T-cell (primary cell): ENCODE measurements at places on chromosomes 11 and 22.
A peak's percentile ranks its signal among the peaks of the same experiment; 100 is the strongest.

GRCh38 chr11:33920838-33921613, 29.1 kb upstream of the LMO2 start:
- peaks cover 16% of the 10 kb centered on the region for H3K27me3 ChIP-seq
- DNase-seq, result no peak
- no peak overlapping the region for H3K4me3 ChIP-seq
- H3K36me3 ChIP-seq, result no peaks in the 10 kb centered on the region
- no peak overlapping the region for H3K27ac ChIP-seq

GRCh38 chr11:1532014-1532586, 40.0 kb downstream of the DUSP8 start:
- H3K27ac ChIP-seq, result no peak overlapping the region
- H3K4me1 ChIP-seq, result peaks cover 84% of the 10 kb centered on the region
- H3K27me3 ChIP-seq, result no peaks in the 10 kb centered on the region
- peaks cover 15% of the 10 kb centered on the region for H3K36me3 ChIP-seq
- DNase-seq, result no peak

DNA sequence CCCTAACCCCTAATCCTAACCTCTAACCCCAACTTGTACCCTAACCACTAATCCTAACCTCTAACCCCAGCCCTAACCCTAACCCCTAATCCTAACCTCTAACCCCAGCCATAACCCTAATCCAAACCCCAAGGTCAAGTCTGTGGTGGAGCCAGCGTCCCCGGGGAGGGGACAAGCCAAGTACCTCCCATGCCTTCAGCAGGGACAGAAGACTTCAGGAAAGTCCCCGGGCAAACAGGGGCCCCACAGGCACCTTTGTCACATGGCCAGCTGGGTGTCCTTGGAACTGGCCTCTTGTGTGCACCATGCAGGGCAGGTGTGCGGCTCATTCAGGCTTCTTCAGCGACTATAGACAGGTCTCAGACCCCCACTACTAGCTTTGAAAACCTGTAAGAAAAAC, 555.8 kb downstream of the BRD1 start:
- H3K27ac ChIP-seq, result no peak overlapping the region
- no peaks in the 10 kb centered on the region for H3K4me1 ChIP-seq
- no peaks in the 10 kb centered on the region for H3K27me3 ChIP-seq
- no peak overlapping the region for H3K4me3 ChIP-seq
- no peaks in the 10 kb centered on the region for H3K36me3 ChIP-seq
- DNase-seq, result no peak

DNA sequence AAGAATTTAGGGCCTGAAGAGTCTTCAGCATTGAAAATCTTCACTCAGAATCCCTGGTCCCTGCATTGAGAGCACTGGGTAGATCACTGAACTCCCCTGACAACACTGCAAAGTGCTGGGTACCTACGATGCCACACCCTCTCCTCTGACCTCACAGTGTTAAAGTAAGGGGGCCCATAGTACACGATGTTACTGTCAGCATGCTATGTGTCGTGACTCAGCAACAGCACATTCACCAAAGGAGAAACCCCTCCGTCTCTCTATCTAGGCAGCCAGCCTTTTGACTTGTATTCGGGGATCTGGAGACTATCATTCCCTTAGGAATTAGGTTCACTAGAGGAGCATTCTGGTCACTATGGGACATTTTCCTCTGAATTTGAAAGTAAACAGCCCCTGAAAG, 67.4 kb upstream of the PITPNB start:
- H3K27me3 ChIP-seq, result no peaks in the 10 kb centered on the region
- no peak overlapping the region for H3K27ac ChIP-seq
- peaks cover 6% of the 10 kb centered on the region for H3K4me1 ChIP-seq

DNA sequence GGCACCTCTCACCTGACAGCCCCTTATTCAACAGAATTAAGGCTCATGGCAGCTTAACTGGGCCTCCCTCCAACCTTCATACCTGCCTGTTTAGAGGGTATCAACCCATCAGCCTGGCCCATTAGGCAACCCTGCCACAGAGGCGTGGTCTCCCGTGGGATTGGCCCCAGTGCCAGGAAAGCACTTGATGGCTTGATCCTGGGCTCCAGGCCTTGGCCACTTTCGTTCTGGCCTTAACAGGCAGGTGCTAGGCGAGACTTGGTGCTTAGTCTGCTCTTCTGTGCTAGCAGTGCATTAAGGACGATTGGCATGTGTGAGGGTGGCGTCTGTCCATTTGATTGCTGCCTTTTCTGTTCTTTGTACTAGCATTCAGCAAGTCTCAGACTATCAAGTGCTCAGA, 75.2 kb downstream of the CABIN1 start:
- DNase-seq, result no peak
- peaks cover 89% of the 10 kb centered on the region for H3K36me3 ChIP-seq
- no peaks in the 10 kb centered on the region for H3K4me1 ChIP-seq
- H3K4me3 ChIP-seq, result no peak overlapping the region
- H3K27me3 ChIP-seq, result no peaks in the 10 kb centered on the region
- H3K27ac ChIP-seq, result no peak overlapping the region

DNA sequence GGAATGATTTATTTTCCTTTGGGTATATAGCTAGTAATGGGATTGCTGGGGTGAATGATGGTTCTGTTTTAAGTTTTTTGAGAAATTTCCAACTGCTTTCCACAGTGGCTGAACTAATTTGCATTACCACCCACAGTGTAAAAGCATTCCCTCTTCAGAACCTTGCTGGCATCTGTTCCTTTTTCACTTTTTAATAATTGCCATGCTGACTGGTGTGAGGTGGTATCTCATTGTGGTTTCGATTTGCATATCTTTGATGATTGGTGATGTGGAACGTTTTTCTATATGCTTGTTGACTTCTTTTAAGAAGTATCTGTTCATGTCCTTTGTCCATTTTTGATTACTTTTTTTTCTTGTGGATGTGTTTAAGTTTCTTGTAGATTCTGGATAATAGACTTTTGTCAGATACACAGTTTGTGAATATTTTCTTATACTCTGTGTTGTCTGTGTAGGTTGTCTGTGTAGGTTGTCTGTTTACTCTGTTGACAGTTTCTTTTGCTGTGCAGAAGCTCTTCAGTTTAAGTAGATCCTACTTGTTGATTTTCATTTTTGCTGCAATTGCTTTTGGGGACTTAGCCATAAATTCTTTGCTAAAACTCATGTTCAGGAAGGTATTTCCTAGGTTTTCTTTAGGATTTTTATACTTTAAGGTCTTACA, 291.8 kb upstream of the DDI1 start:
- no peaks in the 10 kb centered on the region for H3K27me3 ChIP-seq
- H3K27ac ChIP-seq, result no peak overlapping the region
- DNase-seq, result no peak
- H3K4me3 ChIP-seq, result no peak overlapping the region
- H3K4me1 ChIP-seq, result no peaks in the 10 kb centered on the region

- H3K4me1 ChIP-seq, result no peaks in the 10 kb centered on the region
- H3K27ac ChIP-seq, result no peak overlapping the region
- H3K4me3 ChIP-seq, result no peak overlapping the region
- DNase-seq, result no peak
Measured at GRCh38 chr22:19933341-19934241, 8.0 kb upstream of the COMT start.

DNA sequence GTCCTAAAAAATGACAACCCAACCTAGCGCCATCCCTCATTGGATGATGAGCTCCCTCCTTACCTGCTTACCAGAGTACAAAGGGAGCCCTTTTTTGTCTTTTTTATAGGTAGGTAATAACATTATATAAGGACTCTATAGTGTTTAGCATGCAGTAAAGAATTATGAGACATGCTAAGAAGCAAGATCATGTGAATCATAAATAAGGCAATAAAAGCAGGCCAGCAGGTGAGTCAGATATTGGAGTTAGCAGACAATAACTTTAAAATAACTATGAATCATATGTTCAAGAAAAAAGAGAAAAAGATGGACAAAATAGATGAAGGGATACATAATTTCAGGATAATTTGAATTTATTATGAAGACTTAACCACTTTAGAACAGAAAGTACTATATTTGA, 81.5 kb downstream of the GRK3 start:
- H3K4me1 ChIP-seq, result no peaks in the 10 kb centered on the region
- no peaks in the 10 kb centered on the region for H3K36me3 ChIP-seq
- no peaks in the 10 kb centered on the region for H3K27me3 ChIP-seq
- DNase-seq, result no peak
- no peak overlapping the region for H3K27ac ChIP-seq
- no peak overlapping the region for H3K4me3 ChIP-seq

DNA sequence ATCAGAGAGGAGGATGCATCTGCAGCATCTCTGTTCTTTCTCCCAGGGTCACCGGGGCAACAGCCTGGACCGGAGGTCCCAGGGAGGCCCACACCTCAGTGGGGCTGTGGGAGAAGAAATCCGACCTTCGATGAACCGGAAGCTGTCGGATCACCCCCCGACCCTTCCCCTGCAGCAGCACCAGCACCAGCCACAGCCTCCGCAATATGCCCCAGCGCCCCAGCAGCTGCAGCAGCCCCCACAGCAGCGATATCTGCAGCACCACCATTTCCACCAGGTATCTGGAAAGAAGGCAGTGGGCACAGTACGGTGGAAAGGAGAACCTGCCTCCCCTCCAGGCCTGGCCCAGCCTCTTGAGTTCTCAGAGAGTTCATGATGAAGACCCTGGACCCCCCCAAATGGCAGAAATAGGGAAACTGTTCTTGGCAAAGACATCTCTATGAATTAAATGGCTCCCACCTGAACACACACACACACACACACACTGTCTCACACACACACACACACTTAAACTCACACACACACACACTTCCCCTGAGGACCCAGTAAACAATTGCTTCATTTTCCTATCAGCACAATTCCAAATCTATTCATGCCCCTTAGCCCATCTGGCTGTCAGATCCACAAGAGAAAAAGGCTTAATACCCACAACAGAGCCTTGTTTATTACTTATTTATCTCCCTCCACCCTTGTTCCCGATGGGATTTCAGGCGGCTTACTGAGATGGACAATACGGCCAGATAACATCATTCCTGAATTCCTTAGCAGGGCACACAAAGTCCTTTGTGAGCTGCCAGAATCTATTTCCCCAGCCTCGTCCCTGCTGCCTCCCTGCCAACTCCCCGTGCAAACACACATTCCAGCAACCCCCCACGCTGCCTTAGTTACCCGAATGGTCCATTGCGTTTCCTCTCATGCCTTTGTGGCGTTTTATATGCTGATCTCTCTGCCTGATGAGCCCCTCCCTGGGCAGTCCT, 8.1 kb downstream of the TMA7B start:
- no peak for DNase-seq
- H3K27me3 ChIP-seq, result no peaks in the 10 kb centered on the region
- H3K36me3 ChIP-seq, result peaks cover 99% of the 10 kb centered on the region
- no peak overlapping the region for H3K4me3 ChIP-seq
- no peak overlapping the region for H3K27ac ChIP-seq

- no peaks in the 10 kb centered on the region for H3K4me1 ChIP-seq
- H3K27ac ChIP-seq, result no peak overlapping the region
- DNase-seq, result no peak
Measured at GRCh38 chr11:6505577-6506240, 8.6 kb downstream of the DNHD1 start.

GRCh38 chr11:38046571-38047135, 1448.6 kb upstream of the RAG2 start:
- H3K27me3 ChIP-seq, result no peaks in the 10 kb centered on the region
- no peaks in the 10 kb centered on the region for H3K36me3 ChIP-seq
- no peak overlapping the region for H3K4me3 ChIP-seq
- H3K4me1 ChIP-seq, result no peaks in the 10 kb centered on the region
- DNase-seq, result no peak
- H3K27ac ChIP-seq, result no peak overlapping the region

GRCh38 chr11:45921561-45922424, 663 bp upstream of the LARGE2 start:
- peaks cover 3% of the 10 kb centered on the region for H3K27me3 ChIP-seq
- H3K36me3 ChIP-seq, result no peaks in the 10 kb centered on the region
- no peak for DNase-seq
- peak overlapping the region; percentile 49 for H3K4me3 ChIP-seq

- no peak overlapping the region for H3K27ac ChIP-seq
- no peaks in the 10 kb centered on the region for H3K27me3 ChIP-seq
- no peak for DNase-seq
- no peaks in the 10 kb centered on the region for H3K4me1 ChIP-seq
Measured at GRCh38 chr11:100003985-100004384, 683.1 kb upstream of the ARHGAP42 start.

DNA sequence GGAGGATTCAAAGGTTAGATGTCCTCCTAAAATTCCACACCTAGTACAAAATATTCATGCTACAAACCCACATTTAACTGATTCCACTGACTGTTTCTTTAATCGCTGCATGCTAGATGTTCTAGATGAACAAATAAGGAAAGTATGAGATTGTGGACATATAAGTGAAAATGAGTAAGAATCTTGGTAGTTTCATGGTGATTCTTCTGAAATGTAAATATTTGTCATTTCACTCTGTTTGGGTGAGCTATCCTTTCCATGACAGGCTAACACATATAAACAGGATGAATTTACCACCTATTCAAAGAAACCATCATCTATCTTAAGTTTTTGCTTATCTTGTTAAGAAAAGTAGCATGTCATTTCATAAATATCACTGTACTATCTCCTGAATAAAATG, 14.8 kb downstream of the OR5B3 start:
- no peak overlapping the region for H3K4me3 ChIP-seq

DNA sequence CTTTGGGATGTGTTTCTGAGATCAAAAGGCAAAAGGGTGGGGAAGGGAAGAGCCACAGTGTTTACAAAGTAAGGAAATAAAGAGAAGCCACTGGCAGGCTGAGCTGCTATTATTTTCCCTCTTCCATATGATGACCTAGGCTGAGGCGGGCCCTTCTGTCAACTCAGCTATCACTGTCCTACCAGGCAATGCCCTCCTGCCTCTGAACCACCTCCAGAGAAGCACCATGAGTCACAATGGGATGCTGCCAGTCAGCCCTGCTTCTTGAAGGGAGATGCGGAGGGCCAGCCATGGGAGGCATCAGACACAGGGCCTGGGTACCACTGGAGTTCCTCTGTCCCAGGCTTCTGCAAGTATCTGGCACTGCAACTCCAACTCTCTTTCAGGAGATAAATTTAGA, 107.9 kb upstream of the BID start:
- no peak overlapping the region for H3K27ac ChIP-seq
- no peaks in the 10 kb centered on the region for H3K27me3 ChIP-seq
- DNase-seq, result no peak
- no peaks in the 10 kb centered on the region for H3K4me1 ChIP-seq
- H3K36me3 ChIP-seq, result peaks cover 31% of the 10 kb centered on the region

- H3K36me3 ChIP-seq, result no peaks in the 10 kb centered on the region
- H3K4me3 ChIP-seq, result no peak overlapping the region
- H3K27me3 ChIP-seq, result peaks cover 16% of the 10 kb centered on the region
- H3K27ac ChIP-seq, result no peak overlapping the region
- DNase-seq, result no peak
- H3K4me1 ChIP-seq, result no peaks in the 10 kb centered on the region
Measured at GRCh38 chr11:122599434-122599833, 56.1 kb upstream of the UBASH3B start.

DNA sequence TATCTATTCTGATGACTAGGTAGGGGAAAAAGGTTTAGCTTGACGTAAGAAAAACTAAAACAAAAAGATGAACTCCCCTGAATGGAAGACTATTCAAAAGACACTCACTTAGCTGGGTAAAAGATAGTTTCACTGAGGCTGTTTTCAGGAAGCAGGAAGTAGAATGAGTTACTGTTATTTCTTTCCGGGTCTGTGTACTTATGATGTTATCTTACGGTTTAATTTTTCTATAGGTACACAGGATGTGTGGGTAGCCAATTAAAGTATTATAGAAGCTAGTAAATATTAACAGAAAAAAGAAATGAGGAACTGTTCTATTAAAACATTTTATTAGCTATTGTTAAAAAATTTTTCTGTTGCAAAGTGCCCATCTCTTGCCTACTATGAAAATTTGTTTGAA, 45.8 kb upstream of the MMP7 start:
- H3K4me3 ChIP-seq, result no peak overlapping the region
- no peaks in the 10 kb centered on the region for H3K36me3 ChIP-seq
- no peak for DNase-seq
- no peaks in the 10 kb centered on the region for H3K27me3 ChIP-seq

- H3K27ac ChIP-seq, result no peak overlapping the region
- H3K4me1 ChIP-seq, result peaks cover 9% of the 10 kb centered on the region
- H3K27me3 ChIP-seq, result peaks cover 15% of the 10 kb centered on the region
- peak overlapping the region; percentile 45 for H3K4me3 ChIP-seq
Measured at GRCh38 chr11:129750343-129751292, 65.0 kb upstream of the TMEM45B start.
